ENCODE measurements at places on chromosomes 3 and 15.

DNA sequence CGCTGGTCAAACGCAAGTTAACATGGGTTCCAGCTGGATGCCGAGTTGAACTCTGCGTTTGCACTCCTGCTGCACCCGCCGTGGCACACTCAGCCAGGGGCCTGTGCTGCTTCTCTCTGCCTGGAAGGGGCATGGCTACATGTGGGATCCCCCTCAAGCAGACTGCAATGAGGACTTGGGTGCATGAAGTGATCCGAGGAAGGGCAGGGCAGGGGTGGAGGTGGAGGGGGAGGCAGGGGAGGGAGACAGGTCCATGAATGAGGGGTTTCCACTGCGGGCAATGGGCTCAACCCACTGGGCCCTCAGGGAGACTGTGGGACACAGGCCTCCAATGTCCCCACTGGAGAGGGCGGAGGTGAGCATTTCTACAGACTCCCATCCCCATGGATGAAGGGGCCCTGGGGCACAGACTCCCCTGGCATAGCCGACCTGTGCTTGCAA, 141.6 kb upstream of the MEF2A start:
- DNase-seq, result no peak

DNA sequence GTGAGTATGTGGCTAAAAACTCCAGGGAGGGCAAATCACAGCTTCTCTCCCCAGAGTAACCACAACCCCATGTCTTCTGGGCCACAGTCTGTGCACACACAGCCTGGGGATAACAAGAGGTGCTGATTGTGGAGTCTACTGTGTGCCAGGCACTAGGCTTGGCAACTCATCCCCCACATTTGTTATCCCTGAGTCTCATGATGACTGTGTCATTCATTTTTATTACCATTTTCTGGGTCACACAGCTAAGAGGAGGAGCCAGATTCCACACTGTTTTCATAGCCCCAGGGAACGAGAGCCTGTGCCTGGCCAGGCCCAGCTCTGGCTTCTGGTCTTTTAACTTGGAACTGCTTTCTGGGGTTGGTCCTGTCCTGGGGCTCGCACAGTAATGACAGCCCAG, 34.5 kb downstream of the ESYT3 start:
- no peak for DNase-seq

DNA sequence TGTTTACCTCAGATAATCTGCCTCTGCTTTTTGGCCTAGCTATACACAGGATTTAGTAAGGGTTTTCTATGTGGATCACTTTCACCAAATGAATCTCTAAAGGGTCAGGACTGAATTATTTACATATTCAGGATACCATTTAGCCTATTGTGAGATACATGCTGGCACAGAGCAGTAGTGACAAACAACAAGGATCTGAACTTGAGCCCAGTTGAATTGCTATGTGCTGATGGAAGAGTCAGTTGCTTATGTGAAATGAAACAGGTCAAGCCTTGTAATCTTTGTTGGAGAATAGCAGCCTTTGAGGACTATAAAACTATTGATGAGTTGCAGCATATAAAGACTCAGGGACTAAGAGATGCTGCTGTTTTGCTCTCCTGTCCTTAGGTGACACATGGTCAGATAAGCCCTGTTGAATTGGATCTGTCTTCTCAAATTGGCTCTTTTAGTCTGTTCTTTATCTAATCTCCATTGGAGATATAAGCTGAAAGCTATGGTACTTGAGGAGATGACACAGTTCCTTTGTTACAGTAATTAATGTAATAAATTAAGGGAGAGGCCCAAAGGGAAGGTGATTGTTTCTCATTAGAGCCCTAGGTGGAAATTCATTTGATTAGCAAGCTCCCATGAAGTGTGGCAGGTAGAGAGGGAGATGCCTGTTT, 30.4 kb downstream of the ZNF609 start:
- no peak for DNase-seq

- no peak for DNase-seq
Observed at GRCh38 chr3:195416795-195417194, 26.0 kb downstream of the ACAP2 start.

DNA sequence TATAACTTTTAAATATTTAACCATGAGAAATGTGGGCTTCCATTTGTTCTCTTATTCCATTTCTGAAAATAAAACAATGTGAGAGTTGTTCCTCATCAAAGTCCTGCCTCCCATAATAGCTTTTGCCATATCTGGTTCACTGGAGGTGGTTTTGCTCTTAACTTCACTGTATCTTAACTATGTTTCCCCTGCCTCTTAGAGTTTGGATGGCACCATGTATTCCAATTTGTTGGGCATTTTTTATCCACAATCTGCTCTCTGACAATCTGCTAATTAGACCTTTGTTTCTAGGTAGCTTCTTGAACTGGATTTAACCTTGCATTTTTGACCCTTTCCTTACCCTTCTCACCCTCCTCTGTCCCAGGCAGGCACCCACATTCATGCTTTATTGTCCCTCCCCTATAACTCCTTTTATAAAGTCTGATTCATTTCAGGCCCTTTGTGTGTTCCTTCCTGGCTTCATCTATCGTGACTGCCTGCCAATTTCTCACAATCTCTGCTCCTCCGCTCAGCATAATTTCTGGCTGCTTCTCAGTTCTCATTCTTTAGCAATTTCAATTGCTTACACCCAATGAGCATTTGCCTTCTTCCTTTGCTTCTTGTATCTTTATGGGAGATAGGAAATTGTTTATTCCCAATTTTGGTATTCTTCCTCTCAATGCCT, 144.2 kb upstream of the ARHGEF26 start:
- no peak for DNase-seq

DNA sequence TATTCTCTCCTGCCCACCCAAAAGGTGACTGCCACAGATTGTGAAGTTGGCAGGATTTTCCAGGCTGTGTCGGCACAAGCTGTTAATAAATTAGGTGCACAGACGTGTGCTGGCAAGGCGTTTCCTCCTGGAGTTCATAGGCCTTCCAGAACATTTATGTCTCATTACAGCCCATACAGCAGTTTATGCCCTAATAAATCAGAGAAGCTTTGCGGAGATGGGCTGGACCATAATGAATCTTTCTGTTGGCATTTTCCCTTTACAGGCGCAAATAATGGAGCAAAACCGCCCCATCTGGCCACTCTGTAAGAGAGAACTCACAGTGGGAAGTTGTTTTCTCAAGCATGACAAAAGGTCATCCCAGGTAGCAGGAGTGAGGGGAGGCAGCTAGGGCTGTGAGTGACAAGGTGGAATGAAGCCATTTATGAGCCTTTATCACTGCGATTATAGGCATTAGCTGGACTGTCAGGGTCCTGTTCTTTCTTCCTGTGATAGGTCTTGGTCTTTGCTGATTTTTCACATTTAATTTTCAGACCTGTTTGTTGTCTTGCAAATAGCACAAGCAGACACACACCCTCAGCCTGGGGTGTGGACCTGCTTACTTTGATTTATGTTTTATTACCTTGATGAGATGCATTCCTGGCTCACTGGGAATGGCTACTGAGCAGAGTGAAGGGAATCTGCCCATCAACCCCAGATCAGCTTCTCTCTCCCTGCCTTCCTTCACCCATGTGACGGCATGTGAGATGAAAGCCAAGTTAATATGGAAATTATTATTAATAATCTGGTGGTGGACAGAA, 257.5 kb downstream of the LRTM1 start:
- no peak for DNase-seq

DNA sequence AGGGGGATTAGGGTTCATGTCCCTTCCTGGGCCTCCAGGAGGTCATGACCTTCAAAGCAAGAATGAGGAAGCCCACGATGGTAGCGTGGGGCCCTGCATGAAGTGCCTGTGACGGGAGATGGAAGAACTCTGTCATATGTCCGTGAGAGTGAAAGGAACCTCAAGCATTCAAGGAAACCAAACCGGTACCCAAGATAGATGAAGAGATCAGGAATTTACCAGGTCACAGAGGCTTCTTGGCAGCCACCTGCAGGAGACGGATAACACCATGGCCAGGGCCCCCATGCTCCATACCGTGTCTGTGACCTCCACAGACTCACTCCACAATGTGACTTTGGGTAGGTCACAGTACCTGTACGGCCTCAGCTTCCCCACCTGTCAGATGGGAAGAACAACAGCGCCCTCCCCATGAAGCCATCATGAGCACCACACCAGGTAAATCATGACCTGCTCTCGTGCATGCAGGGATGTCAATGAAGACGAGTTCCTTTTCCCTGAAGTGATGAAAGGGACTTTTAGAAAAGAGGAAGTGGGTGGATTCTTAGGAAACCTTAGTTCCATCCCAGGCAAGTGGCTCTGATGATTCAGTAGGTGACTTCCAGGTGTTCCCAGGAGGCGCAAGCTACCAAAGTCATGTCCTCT, 23.3 kb upstream of the CYP11A1 start:
- peak; percentile 38 for DNase-seq

DNA sequence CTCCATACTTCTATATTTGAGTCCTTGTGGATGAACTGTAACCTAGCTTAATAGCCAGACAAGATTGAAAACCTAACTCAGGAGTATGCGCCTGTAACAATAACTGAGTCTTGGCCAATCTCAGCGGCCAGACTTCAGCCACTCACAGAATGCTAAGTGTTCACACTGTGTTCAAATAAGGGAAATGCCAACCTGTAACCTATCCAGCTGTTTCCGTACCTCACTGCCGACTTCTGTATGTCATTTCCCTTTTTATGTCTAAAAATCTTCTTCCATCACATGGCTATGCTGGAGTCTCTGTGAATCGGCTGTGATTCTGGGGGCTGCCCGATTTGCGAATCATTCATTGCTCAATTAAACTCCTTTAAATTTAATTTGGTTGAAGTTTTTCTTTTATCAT, 169.2 kb downstream of the NFKBIZ start:
- DNase-seq, result no peak

GRCh38 chr3:45163481-45163880, 17.3 kb upstream of the CDCP1 start:
- DNase-seq, result no peak

GRCh38 chr3:183541738-183542137, 13.8 kb downstream of the KLHL6 start:
- no peak for DNase-seq

DNA sequence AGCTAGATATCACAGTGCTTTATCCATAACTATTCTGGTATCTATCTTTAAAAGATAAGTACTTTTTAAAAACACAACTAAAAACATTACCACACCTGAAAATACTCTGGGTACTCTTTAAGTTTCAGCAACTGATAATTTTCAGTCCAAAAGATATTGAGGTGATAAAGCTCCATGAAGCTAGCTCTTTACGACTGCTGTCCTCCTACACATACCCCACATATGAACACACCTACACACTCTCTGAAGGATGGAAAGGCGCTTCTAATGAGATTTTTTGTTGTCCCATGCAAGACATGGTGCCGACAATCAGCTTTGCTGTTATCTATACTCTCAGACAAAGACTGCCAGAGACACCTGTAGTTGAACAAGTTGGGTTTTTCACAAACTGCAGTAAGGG, 19.1 kb upstream of the TM4SF4 start:
- DNase-seq, result no peak

- peak; percentile 45 for DNase-seq
Observed at GRCh38 chr3:113606539-113607218, 74.3 kb downstream of the SIDT1 start.

DNA sequence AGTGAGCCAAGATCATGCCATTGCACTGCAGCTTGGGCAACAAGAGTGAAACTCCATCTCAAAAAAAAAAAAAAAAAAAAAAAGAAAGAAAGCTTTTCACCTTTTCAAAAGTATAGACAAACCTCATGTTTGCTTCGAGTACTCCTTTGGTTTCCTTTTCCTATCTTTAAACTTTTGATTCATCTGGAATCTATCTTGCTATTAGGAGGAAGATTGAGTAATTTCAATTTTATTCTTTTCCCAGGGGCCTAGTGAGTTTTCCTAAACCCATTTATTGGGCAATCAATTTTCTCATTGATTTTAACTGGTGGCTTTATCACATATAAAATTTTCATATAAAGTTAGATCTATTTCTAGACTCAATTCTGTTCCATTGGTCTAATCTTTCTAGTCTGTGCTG, 190.5 kb upstream of the VEPH1 start:
- DNase-seq, result no peak

- DNase-seq, result no peak
Observed at GRCh38 chr15:49327927-49328326, 95.1 kb upstream of the FGF7 start.

DNA sequence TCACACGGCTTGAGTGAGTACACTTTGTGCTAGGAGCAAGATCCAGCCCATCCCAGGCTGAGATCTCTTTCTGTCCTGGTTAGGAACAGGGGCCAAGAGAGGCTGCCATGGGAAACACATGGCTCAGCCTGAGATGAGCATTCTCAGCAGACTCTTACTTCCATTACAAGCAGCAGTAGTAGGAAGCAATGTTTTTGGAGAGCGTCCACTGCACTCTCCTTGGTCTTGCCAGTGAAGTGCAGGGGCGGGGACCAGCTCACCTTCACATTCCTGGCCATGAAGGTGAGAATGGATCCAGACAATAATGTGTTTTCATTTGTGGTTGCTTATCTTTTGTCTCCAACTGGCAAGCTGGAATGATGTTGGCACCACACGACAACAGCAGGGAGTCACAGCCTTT, 24.7 kb downstream of the ZNF80 start:
- DNase-seq, result no peak

DNA sequence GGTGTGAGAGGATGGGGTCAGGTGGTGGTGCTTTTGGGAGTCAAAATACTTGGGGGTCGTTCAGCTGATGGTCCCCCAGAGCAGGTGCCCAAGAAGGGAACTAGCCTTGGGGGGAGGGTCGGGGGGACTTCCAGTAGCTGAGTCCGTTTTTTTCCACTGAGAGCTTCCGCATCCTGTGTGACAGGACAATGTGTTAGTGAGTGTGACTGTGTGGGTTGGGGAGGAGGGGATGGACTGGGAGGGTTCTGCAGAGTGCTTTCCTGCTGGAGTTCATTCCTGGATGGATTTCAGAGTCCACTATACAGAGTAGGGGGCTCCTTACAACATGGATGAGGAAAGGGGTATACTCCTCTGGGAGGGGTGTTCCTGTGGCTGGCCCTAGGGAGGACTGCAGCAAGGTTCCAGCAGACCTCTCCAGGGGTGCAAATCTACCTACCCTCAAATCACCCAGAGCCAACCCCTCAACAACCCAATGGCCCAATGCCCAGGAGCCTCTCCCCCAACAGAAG, 601 bp upstream of the HYAL2 start:
- no peak for DNase-seq

GRCh38 chr3:195162033-195162669, 108.8 kb downstream of the XXYLT1 start:
- no peak for DNase-seq

DNA sequence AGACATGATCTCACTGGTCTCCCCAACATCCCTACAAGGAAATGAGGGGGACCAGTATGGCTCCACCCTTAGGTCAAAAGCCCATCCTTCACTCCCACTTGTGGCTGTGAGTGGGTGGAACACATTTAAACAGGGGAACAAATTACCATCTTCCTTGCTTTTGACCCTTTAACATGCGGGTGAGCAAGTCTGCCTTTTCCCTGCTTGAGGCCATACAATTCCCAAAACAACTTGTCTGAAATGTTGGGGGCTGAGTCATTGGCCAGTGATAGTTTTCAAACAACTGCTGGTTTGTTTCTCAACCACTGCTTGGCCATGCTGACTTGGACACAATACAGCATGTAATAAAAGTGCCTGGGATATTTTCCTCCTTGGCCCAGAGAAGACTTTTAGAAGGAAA, 39.6 kb downstream of the COL8A1 start:
- DNase-seq, result no peak

DNA sequence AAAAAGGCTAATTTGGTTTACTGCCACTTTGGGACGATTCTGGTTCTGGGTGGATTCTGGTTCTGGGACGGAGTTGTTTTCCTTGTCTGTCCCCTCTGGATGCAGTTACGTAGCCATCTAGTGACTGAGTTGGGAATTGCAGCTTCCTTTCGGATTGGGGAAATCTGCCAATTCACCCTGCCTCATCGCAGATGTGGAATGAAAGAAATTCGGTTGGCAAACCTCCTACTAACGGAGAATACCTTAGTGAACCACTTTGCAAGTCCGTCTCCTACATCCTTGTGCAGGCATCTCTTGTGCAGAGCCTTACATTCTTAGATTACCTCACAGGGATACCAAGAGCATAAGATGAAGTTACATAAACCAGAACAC, 31.5 kb upstream of the AP4E1 start:
- DNase-seq, result peak; percentile 79
